ENCODE measurements at places on chromosomes 11 and 22.

GRCh38 chr11:10742460-10743208 is 8.4 kb upstream of the CTR9 start:
- peak; percentile 32 for DNase-seq

DNA sequence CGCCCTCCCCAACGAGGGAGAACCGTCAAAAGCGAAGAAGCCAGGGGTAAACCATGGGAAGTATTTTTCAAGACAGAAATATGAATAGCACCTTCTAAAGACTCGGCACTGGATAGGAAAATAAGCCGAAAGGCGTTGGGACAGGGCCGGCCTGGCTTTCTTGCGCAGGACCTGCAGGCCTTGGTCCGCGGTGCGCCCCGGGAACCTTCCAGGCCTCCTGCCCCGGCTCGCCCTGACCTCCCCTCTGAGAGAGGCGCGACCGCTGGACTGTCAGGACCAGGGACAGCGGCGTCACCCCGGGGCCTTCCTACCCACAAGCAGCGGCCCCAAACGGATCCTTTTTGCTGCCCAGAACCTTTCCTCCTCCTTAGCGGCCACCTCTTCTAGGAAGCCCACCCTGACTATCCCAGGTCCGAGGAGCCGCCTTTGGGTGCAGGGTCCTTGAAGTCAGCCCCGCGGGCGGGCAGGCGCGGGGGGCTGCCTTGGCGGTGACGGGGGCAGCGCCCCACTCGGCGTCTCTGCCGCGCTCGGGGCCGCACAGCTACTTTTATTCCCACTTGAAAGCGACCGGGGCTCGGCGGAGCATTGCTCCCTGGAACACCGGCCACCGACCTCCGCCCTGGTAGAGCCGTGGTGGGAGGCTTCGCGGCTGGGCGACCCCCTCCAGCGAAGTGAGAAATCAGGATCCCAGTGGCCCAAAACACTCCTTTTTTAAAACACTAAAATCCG is 650 bp upstream of the MAPK11 start:
- DNase-seq: peak; percentile 88

DNA sequence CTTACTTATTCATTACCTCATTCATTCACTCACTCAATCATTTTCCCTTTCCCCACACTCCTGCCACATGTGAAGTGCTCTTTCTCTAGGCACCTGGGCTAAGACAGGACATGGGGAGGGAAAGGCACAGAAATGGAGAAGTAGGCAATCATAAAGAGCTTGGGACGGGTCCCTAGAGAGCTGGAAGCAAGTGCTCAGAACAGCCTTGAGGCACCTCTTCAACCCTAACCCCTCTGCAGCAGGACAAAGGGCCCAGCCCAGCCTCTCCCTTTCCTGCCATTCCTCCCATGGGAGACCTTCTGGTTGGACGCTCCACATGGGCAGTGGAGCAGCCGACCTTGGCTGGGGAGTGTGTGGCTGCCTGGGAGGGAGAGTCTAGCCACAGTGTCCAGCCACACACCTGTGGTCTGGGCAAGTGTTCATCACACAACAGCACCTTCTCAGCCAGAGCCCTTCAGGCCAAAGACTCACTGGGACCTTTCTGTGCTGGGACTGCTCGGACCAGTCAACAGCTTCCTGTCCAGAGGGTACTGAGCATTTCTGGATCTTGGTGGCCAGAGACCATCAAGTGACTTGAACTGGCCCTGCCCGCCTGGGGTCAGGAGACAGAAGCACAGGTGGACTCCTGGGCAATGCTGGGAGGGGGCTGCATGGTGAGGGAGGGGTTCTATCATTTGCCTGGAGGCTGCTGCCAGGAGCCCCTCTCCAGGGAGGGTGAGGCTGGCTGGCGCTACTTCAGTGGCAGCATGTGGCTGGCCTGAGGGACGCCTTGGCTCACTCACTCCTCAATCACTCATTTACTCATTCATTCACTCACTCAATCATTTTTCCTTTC is 1.0 kb upstream of the MUC5AC start:
- DNase-seq: no peak

GRCh38 chr22:28826921-28827320 is 26.6 kb upstream of the XBP1 start:
- no peak for DNase-seq

DNA sequence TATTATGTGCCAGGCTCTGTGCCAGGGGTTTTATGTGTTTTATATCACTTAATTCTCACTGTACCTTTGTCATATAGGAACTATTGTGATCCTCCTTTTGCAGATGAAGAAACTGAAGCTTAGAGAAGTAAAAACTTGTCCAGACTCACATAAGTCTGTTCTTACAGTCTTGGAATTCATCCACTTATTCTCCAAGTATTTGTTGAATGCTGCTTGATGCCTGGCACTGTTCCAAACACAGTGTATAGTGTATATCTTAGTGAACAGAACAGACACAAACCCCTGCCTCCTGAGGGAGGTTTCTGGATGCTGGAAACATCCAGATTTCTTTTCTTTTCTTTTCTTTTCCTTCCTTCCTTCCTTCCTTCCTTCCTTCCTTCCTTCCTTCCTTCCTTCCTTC is 29.0 kb upstream of the FGF3 start:
- DNase-seq: peak; percentile 67

DNA sequence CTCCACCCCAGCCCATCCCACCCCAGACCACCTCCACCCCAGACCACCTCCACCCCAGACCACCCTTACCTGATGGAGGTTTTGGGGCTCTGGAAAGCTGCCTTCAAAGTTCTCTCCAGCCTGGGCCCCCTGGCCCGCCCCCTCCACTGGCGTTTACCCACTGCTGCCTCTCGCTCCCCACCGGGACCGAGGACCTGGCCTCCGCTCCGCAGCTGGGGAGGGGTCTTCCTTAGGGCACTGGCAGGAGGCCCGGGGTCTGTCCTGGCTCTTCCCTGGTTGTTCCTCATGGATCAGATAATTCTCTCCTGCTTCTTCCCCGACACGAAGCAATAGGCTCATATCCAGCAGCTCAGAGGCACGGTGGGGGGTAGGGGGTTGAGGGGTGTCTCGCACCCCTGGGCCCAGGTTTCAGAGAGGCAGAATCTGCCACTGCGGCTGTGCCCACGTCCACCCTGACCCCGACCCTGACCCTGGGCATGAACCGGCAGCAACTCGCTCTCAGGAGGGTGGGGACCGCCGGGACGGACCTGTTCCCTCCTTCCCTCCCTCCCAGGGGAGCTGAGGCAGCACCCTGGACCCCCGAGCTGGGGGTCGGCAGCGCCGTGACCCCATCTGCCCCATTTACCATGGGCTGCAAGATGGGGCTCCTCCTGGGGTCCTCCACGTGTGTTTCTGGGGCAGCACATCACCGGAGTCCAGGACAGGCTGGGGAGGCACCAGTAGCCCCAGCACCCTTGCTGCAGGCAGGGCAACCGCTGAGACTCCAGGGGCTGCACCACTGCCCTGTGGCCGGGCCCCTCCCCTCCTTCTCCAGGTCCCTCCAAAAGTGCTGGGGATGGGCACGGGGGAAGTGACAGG is 12.9 kb downstream of the KRTAP5-5 start:
- DNase-seq: no peak

GRCh38 chr11:1112351-1113191 is 37.9 kb downstream of the MUC2 start:
- DNase-seq: no peak

DNA sequence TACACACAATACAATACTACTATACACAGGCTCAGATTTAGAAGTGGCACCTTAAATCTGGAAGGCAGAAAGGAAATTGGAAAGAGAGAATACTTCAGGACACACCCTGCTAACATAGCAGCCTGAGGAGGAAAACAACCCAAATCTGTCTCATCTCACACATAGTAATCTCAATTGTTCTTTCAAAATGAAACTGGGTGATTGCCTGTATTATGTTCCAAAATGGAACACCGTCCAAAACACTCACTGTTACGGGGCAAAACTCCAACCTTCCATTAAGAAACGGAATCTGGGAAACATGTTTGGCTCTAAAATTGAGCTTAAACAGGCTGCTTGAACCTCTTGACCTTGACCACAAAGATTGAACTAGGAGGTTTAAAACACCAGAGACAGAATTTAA is 572.6 kb downstream of the OPCML start:
- no peak for DNase-seq

- no peak for DNase-seq
Observed at GRCh38 chr22:49785046-49785521, 42.6 kb downstream of the BRD1 start.

- no peak for DNase-seq
Observed at GRCh38 chr11:99893811-99894210, 793.3 kb upstream of the ARHGAP42 start.

DNA sequence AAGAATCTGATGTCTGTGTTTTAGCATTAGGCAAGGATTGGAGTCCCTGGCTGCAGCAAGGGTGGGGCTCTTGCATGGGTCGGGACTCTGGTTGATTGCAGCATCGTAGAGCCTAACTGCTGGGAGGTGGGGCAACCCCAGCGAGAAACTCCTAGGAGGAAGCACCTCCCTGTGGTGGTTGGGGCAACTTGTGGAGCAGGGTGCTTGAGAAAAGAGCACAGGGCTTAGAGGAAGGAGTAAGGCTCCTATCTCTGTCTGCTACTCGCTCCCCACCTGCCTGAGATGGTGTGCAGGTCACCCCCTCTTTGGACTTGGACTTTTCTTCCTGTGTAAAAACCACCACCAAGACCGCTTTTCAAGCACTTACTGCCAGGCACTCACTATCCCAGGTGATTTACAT is 15.6 kb downstream of the SREBF2 start:
- DNase-seq: no peak

GRCh38 chr11:116353589-116353988 is 419.2 kb downstream of the BUD13 start:
- DNase-seq: peak; percentile 19

GRCh38 chr11:47886096-47886495 is 37.9 kb upstream of the NUP160 start:
- DNase-seq: peak; percentile 46

DNA sequence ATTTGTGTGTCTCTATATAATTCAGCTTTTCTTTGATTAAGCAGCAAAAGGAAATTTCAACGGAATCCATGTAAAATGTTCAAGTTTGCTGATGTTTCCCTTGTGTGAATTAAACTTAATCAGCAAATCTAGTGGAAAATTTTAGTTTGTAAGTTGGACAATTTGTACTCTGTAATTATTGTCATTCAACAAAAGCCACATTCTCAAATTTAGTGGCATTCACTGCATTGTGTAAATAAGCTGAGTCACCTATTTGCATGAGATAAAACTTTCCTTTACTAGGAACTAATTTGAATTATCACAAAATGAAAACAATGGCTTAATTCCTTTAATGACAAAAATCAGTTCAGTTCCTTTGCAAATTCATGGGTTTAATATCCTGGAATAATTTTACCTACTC is 784.2 kb upstream of the CCDC179 start:
- DNase-seq: peak; percentile 8

- DNase-seq: no peak
Observed at GRCh38 chr11:117932947-117933346, 3.7 kb upstream of the TMPRSS13 start.

- no peak for DNase-seq
Observed at GRCh38 chr22:48551716-48552268, 1275.9 kb downstream of the BRD1 start.

- no peak for DNase-seq
Observed at GRCh38 chr11:36215693-36216060, 73.5 kb downstream of the COMMD9 start.

DNA sequence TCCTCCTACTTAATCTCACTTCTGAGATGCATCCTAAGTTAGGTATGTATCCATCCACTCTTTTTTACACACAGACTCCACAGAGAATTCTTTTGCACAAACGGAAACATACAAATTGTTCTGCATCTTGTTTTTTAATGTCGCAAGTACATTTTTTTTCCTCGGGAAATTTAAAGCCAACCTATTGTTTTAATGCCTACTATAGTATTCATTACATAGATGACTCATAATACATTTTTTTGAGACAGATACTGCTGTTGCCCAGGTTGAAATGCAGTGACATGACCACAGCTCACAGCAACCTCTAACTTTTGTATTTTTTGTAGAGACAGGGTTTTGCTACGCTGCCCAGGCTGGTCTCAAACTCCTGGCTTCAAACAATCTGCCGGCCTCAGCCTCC is 90.8 kb upstream of the TMEM45B start:
- no peak for DNase-seq

- no peak for DNase-seq
Observed at GRCh38 chr11:94536386-94536785, 7.3 kb upstream of the FUT4 start.

- DNase-seq: peak; percentile 22
Observed at GRCh38 chr11:121881806-121882205, 234.2 kb downstream of the BLID start.
